ENCODE measurements at places on chromosomes 6 and 20. TPM values are rescaled to one million over a fixed set of nuclear protein-coding genes. Genes with fewer than 3 reads are reported as not detected.

Gene AKAP12
- total RNA-seq: 15.0 TPM

Gene SLC26A8
- not detected for total RNA-seq

Gene CST5
- not detected for total RNA-seq

Gene CCN6
- not detected for total RNA-seq

Gene SLC22A1
- 1.3 TPM for total RNA-seq

Gene HLA-DQB2
- total RNA-seq: not detected

Gene ANKS1A
- total RNA-seq: 9.5 TPM

Gene PRDM1
- 5.3 TPM for total RNA-seq

Gene ELMO2
- total RNA-seq: 21.1 TPM

Gene HLA-DRB1
- total RNA-seq: 0.13 TPM

Gene FOXS1
- not detected for total RNA-seq

Gene TSPO2
- not detected for total RNA-seq

Gene COL9A1
- not detected for total RNA-seq

Gene LCA5
- 2.9 TPM for total RNA-seq

Gene DAAM2
- total RNA-seq: under 0.01 TPM

Gene GMPR
- 0.53 TPM for total RNA-seq

Gene TULP1
- total RNA-seq: not detected

Gene BANF2
- not detected for total RNA-seq

Gene SDCBP2
- 96.4 TPM for total RNA-seq

Gene GABRR1
- not detected for total RNA-seq

Gene ESR1
- total RNA-seq: 0.13 TPM

Gene KIF25
- total RNA-seq: not detected

Gene SNAI1
- total RNA-seq: not detected

Gene C6orf52
- total RNA-seq: 2.1 TPM

Gene TPD52L1
- 318 TPM for total RNA-seq

Gene RIPOR2
- not detected for total RNA-seq

Gene RSPH9
- total RNA-seq: 0.13 TPM

Gene BNIP5
- total RNA-seq: not detected

Gene GRM1
- not detected for total RNA-seq

Gene GJA10
- total RNA-seq: not detected

Gene CASP8AP2
- 10.6 TPM for total RNA-seq

Gene SLC22A3
- 8.6 TPM for total RNA-seq

Gene VSTM2L
- total RNA-seq: 5.0 TPM

Gene TFAP2D
- not detected for total RNA-seq

Gene OOEP
- not detected for total RNA-seq

Gene ABHD16B
- total RNA-seq: not detected

Gene PPP1R3D
- total RNA-seq: 12.2 TPM

Gene TREML2
- total RNA-seq: not detected

Gene LGSN
- under 0.01 TPM for total RNA-seq

Gene TFAP2B
- total RNA-seq: not detected

Gene CPNE5
- not detected for total RNA-seq

Gene BFSP1
- total RNA-seq: 2.9 TPM

Gene CENPW
- 1.1 TPM for total RNA-seq

Gene METTL24
- total RNA-seq: not detected

Gene FBXO30
- total RNA-seq: 10.2 TPM

Gene RAB44
- total RNA-seq: under 0.01 TPM

Gene AKAP7
- total RNA-seq: 1.3 TPM

Gene SCRT2
- not detected for total RNA-seq

Gene FAM209B
- total RNA-seq: 0.26 TPM

Gene SASH1
- total RNA-seq: 9.0 TPM

Gene PXDC1
- 64.5 TPM for total RNA-seq

Gene TRIM15
- not detected for total RNA-seq
